ENCODE measurements at places on chromosomes 6 and 20.

DNA sequence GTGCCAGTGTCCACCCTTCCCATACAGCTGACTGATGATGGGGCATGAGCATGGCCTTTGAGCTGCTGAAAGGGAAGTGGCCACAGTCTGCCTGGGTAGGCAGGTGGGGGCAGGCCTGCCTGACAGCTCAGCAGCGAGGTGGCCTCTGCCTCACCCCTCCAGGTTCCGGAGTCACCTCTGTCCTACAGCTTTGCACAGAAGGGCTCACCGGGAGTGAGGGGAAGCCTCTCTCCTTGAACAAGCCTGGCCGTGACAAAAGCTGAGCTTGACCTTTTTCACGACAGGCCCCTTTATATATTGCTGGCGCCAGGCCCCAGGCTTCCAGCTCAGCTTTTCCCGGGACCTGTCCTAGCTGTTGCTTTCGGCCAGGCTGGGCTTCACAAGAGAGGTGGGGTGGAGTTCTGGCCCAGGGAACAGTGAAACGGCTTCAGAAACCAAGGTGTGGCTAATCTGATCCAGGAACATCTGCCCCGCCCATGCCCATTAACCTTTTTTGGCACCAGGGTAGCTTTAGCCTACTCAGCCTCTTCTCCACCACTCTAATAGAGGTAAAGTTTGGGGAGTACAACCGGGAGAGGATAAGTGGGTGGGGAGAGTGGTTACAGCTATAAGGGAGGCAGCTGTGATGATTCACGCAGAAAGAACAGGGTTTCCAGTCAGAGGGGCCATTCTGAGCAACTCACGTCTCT lies 42.9 kb downstream of the C6orf132 start:
- no peak for DNase-seq
- H3K4me1 ChIP-seq: peaks cover 61% of the 10 kb centered on the region
- H3K27me3 ChIP-seq: peaks cover 22% of the 10 kb centered on the region
- H3K4me3 ChIP-seq: no peak overlapping the region
- peaks cover 6% of the 10 kb centered on the region for H3K36me3 ChIP-seq
- H3K27ac ChIP-seq: peak overlapping the region; percentile 84

DNA sequence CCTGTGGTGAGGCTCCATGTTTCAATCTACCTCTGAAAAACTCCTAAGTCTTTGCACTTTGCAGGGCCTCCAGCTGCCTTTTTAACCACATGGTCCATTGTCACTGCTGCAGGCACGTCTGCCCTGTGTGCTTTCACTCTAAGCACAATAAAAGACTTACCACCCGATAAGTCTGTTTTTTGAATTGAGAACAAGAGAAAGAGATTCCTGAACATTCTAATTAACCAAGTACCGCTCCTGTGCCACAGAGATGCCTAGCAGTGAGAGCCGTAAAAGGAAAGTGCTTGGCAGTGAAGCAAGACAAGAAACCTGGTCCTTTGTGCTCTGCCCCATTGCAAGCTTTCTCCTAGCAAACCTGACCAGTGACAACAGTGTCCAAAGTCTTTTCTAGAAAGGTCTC lies 487.6 kb upstream of the FLRT3 start:
- H3K27ac ChIP-seq: no peak overlapping the region
- H3K36me3 ChIP-seq: no peaks in the 10 kb centered on the region
- DNase-seq: no peak
- no peaks in the 10 kb centered on the region for H3K4me1 ChIP-seq
- H3K27me3 ChIP-seq: no peaks in the 10 kb centered on the region

DNA sequence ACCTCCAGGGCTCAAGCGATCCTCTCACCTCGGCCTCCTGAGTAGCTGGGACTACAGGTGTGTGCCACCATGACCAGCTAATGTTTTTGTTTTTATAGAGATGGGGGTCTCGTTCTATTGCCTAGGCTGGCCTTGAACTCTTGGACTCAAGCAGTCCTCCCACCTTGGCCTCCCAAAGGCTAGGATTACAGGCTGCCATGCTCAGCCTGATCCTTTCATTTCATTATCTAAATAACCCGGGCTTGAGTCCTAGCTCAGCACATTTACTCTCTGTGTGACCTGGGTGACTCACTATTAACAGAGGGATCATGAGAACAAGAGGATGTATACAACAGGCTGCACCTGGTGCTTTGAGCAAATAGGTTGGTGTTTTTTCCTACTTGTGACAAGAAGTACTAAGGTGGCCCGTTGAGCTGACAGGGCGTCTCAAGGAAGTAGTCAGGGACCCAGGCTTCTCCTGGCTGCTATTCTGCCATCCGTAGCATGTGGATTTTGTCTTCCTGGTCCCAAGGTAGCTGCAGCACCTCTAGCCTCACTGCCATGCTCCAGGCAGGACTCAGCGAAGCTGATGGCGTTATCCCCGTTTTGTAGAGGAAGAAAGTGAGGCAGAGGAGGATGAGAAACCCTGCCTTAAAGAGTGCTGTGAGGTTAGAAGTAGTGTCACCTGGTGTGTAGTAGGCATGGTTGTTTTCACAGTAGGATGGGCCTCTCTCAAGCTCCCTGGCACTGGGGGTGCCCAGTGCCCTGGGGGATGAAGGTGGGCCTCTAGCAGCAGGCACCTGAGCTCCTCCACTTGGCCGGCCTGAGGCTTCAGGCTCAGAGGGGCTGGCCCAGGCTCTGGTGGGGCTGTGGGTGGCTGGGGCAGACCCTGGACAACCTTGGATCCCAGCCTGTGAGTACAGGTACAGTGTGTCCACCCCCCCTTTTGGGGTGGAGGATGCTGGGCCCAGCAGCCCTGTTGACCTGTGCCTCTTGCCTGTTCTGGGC lies 62.4 kb downstream of the ADNP start:
- peaks cover 2% of the 10 kb centered on the region for H3K27me3 ChIP-seq
- no peak for DNase-seq
- H3K36me3 ChIP-seq: no peaks in the 10 kb centered on the region
- peak overlapping the region; percentile 51 for H3K27ac ChIP-seq
- peaks cover 44% of the 10 kb centered on the region for H3K4me1 ChIP-seq

- peaks cover 18% of the 10 kb centered on the region for H3K36me3 ChIP-seq
- no peak overlapping the region for H3K27ac ChIP-seq
- no peaks in the 10 kb centered on the region for H3K27me3 ChIP-seq
- peaks cover 43% of the 10 kb centered on the region for H3K4me1 ChIP-seq
Observed at GRCh38 chr6:47246551-47246950, 63.2 kb downstream of the TNFRSF21 start.

GRCh38 chr6:118574051-118574865 lies 26.2 kb downstream of the PLN start:
- DNase-seq: no peak
- no peaks in the 10 kb centered on the region for H3K27me3 ChIP-seq
- H3K4me1 ChIP-seq: peaks cover 21% of the 10 kb centered on the region
- H3K4me3 ChIP-seq: peak overlapping the region; percentile 58
- H3K36me3 ChIP-seq: peaks cover 52% of the 10 kb centered on the region

Measured in nephron progenitor cell (in vitro differentiated cells).